Calu3 (cell line): ENCODE measurements at places on chromosomes 3 and 15.

GRCh38 chr3:30634761-30635735 lies 28.6 kb downstream of the TGFBR2 start:
- no peak for DNase-seq

GRCh38 chr15:90141646-90142045 lies 39.4 kb upstream of the IDH2 start:
- no peak for DNase-seq

GRCh38 chr3:147940405-147941193 lies 531.4 kb downstream of the ZIC1 start:
- DNase-seq = no peak

GRCh38 chr15:56180851-56181250 lies 62.8 kb downstream of the RFX7 start:
- DNase-seq = no peak

- no peak for DNase-seq
Measured at GRCh38 chr3:71973274-71974030, 188.5 kb upstream of the PROK2 start.

DNA sequence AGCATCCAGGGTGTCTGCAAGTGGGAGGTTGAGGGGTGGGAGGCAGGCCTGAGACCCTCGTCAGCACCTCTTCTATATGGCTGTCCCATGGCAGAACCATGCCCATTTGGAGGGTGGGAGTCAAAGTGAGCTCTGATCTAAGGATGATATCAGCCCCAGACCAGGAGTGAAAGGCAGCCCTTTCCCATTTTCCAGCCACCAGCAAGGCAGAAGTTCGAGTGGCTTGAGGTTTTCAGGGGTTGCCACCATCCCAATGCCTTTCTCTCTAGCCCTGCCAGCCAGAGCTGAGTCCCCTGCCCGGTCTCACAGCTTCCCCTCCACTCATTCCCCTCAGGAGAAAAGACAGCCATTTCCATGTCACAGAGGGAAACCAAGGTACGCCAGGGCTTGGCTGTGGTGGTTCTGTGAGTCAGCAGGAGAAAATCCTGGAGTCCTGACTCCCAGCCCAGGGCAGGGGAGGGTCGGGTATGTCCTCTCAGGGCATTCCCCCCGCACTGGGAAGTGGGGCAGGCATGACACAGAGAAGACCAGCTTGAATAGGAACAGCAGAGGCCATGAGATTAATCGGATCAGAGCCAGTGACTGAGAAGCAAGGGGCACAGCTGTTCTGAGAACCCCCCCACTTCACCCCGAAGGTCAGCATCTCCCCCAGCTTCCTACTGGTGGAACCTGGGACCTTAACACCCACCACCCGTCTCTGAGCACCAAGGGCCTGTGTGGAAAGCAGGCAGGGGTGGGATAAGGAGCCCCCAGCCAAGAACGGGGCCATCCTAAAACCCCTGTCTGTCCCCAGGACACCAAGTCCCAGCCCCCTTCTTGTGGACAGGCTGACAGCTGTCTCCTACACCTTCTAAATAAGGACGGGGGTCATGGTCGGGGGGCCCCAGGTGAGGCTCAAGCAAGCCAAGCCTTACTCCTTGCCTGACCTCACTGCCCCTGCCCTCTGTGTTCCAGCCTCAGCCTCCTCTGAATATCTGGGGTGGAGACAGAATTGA lies 965 bp upstream of the SLC38A3 start:
- DNase-seq = no peak

GRCh38 chr3:67044955-67045354 lies 46.8 kb downstream of the KBTBD8 start:
- DNase-seq = no peak

GRCh38 chr3:188133219-188133618 lies 20.7 kb upstream of the LPP start:
- DNase-seq = no peak

DNA sequence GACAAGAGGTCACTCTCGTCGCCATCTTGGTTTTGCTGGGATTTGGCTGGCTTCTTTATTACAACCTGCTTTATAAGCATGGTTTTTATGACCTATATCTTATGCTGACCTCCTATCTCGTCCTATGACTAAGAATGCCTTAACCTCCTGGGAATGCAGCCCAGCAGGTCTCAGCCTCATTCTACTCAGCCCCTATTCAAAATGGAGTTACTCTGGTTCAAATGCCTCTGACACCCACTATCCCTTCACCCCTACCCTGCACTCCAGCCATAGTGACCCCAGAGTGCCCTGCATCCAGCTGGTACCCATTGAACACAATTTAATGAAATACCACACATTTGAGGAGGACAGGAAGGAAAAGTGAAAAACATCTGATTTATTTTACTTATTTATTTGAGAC lies 23.4 kb downstream of the METTL6 start:
- DNase-seq = no peak

DNA sequence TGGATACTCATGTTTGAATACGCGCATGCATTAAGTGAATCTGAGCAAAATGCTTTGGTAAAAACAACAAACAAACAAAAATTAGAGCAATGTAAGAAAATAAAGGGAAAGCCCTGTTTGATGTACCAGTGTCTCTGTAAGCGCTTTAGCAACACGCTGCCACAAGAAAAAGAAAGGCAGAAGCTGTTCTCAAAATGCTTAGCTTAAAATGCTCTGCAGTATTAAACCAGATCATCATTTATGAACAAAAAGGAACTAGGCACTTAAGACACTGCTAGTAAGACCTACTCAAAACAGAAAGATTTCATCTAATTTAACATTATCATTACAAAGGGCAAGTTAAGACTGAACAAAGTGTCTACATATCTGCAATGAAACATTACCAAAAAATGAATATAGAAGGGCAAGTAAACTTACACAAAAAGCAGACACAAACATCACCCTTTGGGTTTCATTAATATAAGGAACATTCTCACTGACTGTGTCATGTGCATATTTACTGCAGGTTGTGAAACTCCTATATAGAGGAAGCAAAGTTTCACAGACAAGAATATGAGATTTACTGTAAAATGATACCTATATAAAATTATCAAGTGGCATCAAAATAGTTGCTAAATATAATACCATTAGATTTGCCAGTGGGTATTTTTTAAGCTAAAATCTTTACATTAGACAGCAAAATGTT lies 102.1 kb downstream of the FBXL22 start:
- DNase-seq = no peak

DNA sequence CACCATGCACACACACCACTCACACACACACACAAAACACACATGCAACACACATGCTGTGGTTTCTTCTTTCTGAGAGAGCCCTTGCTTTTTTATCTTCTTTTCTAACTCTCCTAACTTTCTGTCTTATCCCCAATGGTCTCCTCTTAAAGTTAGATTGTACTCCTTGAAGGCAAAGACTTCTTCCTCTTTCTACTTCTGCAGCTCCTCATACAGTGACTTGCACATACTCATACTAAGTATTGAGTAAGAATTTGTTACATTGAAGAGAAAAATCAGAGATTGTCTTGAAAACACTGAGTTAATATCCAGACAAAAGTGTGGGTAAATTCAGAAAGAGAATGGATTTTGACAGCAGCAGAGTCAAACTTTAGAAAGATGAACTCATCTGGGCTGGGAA lies 64.4 kb downstream of the GTPBP8 start:
- DNase-seq = no peak

GRCh38 chr15:77567202-77567601 lies 65.5 kb downstream of the LINGO1 start:
- DNase-seq = no peak

- no peak for DNase-seq
Measured at GRCh38 chr15:39622660-39623516, 42.0 kb downstream of the THBS1 start.
